ENCODE measurements at places on chromosomes 5 and 9.
A peak's percentile ranks its signal among the peaks of the same experiment; 100 is the strongest.

- H3K4me1 ChIP-seq, result no peaks in the 10 kb centered on the region
- H3K4me3 ChIP-seq, result no peak overlapping the region
- H3K36me3 ChIP-seq, result no peaks in the 10 kb centered on the region
These were observed 163.3 kb upstream of the HMHB1 start for GRCh38 chr5:143648696-143649095.

DNA sequence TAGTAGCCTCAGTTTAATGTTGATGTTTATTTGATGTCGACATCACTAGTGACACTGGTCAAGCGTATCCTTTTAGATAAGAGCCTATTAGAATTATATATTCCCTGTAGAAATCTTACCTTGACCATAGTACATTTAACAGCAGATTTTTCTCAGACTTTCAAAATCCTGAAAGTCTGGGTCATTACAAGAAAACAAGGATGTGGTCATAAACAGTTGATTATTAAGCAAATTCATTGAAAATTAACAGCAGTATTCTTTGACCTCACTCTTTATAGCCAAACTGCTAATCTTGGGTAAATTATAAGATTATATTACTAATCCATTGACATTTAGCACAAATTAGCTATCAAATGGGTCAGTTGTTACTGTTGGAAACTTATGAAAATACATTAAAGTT lies 83.4 kb downstream of the GHR start:
- H3K27ac ChIP-seq, result no peak overlapping the region
- no peaks in the 10 kb centered on the region for H3K27me3 ChIP-seq
- no peak overlapping the region for H3K4me3 ChIP-seq
- no peaks in the 10 kb centered on the region for H3K36me3 ChIP-seq
- no peak for DNase-seq

- DNase-seq, result no peak
- no peaks in the 10 kb centered on the region for H3K4me1 ChIP-seq
- no peaks in the 10 kb centered on the region for H3K27me3 ChIP-seq
- no peak overlapping the region for H3K4me3 ChIP-seq
- no peak overlapping the region for H3K27ac ChIP-seq
- H3K36me3 ChIP-seq, result no peaks in the 10 kb centered on the region
These were observed 73.8 kb upstream of the SLIT3 start for GRCh38 chr5:169374761-169375160.

- no peak for DNase-seq
- no peak overlapping the region for H3K4me3 ChIP-seq
- H3K36me3 ChIP-seq, result no peaks in the 10 kb centered on the region
- no peaks in the 10 kb centered on the region for H3K27me3 ChIP-seq
These were observed 860.1 kb downstream of the PTPRD start for GRCh38 chr9:9752722-9753121.

- H3K27me3 ChIP-seq, result no peaks in the 10 kb centered on the region
- peak; percentile 95 for DNase-seq
- H3K27ac ChIP-seq, result peak within 1 kb of the TSS; percentile 79
- H3K4me3 ChIP-seq, result peak within 1 kb of the TSS; percentile 87
- H3K4me1 ChIP-seq, result peaks cover 26% of the 10 kb centered on the region
These were observed at the start of gene HDHD3 for GRCh38 chr9:113376634-113377567. Gene HDHD3, minus strand, starts transcription at chr9:113376986. Its CDS starts 2,632 bp downstream, at chr9:113374354.

DNA sequence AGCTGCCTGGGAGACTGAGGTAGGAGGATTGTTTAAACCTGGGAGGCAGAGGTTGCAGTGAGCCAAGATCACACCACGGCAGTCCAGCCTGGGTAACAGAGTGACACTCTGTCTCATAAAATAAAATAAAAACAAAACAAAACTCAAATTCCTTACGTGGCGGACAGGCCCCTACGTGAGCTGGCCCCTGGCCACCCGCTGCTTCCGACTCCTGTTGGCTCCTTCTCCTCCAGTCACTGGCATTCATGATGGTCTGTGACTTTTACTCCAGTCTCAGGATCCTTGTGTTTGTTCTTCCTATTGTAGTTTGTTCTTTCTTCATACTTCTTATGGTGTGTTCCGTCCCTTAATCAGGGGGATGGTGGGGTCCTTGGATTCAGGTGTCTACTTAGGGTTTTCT lies 28.5 kb upstream of the ZFR start:
- no peaks in the 10 kb centered on the region for H3K4me1 ChIP-seq
- H3K4me3 ChIP-seq, result no peak overlapping the region
- H3K27ac ChIP-seq, result no peak overlapping the region
- H3K27me3 ChIP-seq, result peaks cover 23% of the 10 kb centered on the region
- H3K36me3 ChIP-seq, result no peaks in the 10 kb centered on the region
- DNase-seq, result no peak

Data from K562 (cell line).